ENCODE measurements at places on chromosomes 4 and X. TPM values are rescaled to one million over a fixed set of nuclear protein-coding genes. Genes with fewer than 3 reads are reported as not detected.

The CCSER1 gene
- total RNA-seq: 3.2 TPM

The SYTL4 gene
- 1.3 TPM for total RNA-seq

The WDR19 gene
- total RNA-seq: 17.5 TPM

The MAGEC2 gene
- 111 TPM for total RNA-seq

The CXCL6 gene
- not detected for total RNA-seq

The KLF8 gene
- not detected for total RNA-seq

The SYN1 gene
- 0.13 TPM for total RNA-seq

The PLA2G12A gene
- 7.2 TPM for total RNA-seq

The CXCL11 gene
- total RNA-seq: not detected

The CTAG1A gene
- 581 TPM for total RNA-seq

The GAGE13 gene
- 9.5 TPM for total RNA-seq

The TCEAL3 gene
- total RNA-seq: 16.2 TPM

The SPATA4 gene
- total RNA-seq: 0.05 TPM

The NEXMIF gene
- not detected for total RNA-seq

The SATL1 gene
- not detected for total RNA-seq

The STAG2 gene
- 73.2 TPM for total RNA-seq

The SMIM43 gene
- total RNA-seq: not detected

The SLC2A9 gene
- total RNA-seq: 0.26 TPM

The FAM50A gene
- 68.2 TPM for total RNA-seq

The PGAM4 gene
- not detected for total RNA-seq

The SLC34A2 gene
- not detected for total RNA-seq

The DCAF4L1 gene
- 1.1 TPM for total RNA-seq

The SERTM2 gene
- not detected for total RNA-seq

The TCEAL2 gene
- total RNA-seq: 0.08 TPM

The GABRE gene
- total RNA-seq: 1.4 TPM

Data from A375 (cell line).